Stimulated activated CD4-positive, alpha-beta T cell treated with anti-CD3 and anti-CD28 coated beads, Interleukin-2, amount 100 ng/mL, for 48 hours (primary cell): ENCODE measurements at places on chromosomes 7 and 10.

- DNase-seq, result no peak
Measured at GRCh38 chr7:28778786-28779185, 179.3 kb downstream of the TRIL start.

GRCh38 chr7:88789480-88790064, 6.0 kb downstream of the TEX47 start:
- DNase-seq, result no peak

DNA sequence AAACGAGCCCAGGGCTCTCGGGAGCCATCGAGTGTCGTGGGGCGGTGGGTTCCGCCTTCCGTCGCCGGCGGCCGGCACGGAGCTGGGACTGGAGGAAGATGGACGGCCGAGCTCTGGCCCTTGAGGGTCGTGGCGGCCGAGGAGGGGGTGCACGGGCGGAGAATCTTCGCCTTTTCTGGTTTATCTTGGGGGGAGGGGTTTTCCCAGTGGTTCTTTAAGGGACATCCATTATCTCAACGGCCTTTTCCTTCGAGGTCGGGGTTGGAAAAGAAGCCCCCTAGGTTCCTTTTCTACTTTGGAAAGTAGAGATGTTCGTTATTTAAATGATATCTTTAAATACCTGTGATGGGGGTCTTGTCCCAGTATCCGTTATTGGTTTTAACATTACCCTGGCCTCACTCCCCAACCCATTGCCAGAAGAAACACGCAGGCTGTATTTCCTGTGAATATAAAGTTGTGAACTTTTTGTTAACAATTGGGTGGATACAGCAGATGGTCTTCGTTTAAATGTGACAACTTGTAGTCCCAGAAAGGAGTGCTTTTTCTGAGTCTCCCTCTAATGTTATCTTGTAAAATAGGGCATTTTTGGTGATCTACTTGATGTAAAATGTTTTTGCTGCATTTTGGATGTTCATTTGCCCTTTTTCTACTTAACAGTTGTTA, 765 bp downstream of the CCAR1 start:
- no peak for DNase-seq

DNA sequence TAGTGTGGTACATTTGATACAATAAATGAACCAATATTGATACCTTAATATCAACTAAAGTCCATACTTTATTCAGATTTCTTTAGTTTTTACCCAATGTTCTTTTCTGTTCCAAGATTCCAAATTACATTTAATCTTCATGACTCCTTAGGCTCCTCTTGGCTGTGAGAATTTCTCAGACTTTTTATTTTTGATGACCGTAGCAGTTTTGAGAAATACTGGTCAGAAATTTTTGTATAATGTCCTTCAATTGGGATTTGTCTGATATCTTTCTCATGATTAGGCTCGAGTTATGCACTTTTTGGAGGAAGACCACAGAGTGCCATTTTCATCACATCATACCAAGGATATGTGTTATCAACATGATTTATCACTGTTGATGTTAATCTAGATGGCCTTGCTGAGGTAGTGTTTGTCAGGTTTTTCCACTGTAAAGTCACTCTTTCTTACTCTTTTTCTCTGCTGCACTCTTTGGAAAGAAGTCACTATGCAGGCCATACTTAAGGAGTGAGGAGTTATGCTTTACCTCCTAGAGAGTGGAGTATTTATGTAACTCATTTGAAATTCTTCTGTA, 12.9 kb upstream of the ENTPD1 start:
- DNase-seq, result no peak

DNA sequence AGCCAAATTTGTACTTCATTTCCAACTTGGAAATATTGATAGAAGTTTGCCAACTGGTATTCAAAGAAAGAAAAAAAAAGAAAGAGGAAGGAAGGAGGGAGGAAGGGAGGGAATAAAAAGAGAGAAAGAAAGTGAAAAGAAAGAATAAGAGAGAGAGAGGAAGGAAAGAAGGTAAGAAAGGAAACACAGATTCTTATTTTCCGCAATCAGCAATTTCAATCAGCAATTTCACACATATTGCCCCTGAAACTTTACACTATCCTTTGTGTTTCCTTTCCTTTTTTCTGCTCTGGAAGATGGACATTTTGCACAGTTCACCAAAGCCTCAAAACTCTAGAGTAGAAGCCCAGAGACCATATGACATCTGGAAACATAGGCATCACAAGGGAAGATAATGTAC, 888.1 kb downstream of the REEP3 start:
- DNase-seq, result no peak

DNA sequence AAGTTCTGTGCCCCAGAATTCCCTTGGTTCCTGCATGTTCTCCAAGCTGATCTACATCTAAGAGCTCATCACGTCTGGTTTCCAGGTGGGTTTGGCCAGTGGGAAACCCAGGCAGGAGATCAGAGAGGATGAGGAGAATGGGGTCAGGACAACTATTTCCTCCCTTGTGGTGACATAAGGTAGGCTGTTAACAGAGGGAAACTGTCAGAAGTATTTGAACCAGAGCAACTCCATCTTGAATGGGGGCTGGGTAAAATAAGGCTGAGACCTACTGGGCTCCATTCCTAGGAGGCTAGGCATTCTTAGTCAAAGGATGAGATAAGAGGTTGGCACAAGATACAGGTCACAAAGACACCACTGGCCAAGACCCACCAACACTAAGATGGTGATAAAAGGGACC, 19.1 kb downstream of the GARIN1A start:
- no peak for DNase-seq

DNA sequence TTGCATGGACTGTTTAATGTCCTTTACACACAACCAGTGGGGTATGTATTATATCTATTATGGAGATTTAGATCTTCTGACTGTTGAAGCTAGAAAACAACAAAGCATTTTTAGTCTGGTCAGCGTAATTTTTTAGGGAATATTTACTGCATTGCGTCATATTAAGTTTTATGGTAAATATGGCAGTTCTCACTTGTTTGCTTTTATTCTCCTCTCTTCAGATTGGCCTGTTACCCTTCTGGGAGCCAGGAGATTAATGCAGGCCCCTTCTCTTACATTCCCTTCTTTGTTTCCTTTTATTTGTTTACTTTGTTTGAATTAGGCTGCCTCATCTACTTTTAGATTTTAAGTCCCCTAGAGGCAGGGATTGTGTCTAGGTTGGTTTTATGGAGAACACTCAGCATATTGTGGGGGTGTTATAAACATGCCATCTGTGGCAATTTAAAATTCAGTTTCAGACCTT, 13.8 kb downstream of the UBE2D1 start:
- no peak for DNase-seq

DNA sequence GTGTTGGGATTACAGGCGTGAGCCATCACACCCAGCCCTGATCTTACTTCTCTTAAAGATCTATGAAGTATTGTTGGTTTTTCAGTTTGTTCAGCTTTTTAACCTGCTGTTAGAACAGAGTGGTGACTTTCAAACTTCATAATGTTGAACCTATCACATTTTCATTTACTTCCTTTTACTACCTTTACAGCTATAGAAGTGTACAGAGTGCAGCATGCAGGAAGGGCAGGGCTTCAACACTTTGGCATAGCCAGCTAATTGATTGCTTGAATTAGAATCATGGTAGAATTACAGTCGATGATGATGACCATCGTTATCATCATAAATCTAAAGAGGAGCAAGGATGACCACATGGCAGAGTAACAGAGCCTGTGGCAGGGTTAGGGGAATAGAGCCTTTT, 55.5 kb downstream of the AOAH start:
- no peak for DNase-seq

GRCh38 chr10:112330162-112330561, 43.8 kb upstream of the ACSL5 start:
- DNase-seq, result no peak

GRCh38 chr10:47047577-47048525, 136.6 kb downstream of the PTPN20 start:
- peak; percentile 86 for DNase-seq

- no peak for DNase-seq
Measured at GRCh38 chr10:65570143-65571010, 1355.5 kb upstream of the LRRTM3 start.
